Midbrain (tissue), 1 donor: ENCODE measurements at places on chromosomes 2 and 18.

GRCh38 chr18:71942433-71942832 is 601.7 kb downstream of the CBLN2 start:
- no peak for DNase-seq

DNA sequence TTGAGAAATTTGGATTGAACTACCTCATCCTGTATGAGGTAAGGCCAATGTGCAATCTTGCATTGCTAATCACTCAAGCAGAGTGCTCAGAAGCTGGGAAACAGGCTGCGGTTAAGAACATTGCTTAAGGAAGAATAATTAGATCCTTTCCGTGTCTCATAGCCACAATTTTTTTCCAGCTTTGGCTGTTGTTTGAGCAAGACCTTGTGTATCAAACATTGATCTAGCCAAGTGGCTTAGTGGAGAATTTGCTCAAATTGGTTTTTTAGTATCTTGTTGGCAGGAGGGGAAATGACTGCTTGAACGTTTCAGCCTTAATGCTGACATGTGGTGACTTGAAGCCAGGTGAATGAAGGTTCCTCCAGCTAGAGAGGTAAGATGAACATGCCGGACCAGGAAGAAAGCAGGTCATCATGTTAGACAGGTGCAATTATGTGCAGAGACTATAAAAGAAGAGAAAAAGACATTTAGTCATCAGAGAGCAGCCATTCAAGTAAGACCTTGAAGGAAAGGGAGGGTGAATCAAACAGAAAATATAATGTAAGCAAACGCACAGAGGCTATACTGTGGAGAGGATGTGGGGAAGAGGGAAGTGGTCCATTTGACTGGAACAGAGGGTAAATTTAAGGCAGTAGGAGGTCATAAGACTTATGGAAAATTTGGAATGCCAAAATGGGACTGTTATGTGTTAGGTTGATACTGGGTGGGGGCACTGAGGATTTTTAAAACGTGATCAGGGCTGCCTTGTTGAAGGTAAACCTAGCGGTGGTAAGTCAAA is 98.9 kb upstream of the CYP1B1 start:
- DNase-seq: no peak

- DNase-seq: no peak
These were observed 288.3 kb upstream of the NETO1 start for GRCh38 chr18:73156117-73156516.

DNA sequence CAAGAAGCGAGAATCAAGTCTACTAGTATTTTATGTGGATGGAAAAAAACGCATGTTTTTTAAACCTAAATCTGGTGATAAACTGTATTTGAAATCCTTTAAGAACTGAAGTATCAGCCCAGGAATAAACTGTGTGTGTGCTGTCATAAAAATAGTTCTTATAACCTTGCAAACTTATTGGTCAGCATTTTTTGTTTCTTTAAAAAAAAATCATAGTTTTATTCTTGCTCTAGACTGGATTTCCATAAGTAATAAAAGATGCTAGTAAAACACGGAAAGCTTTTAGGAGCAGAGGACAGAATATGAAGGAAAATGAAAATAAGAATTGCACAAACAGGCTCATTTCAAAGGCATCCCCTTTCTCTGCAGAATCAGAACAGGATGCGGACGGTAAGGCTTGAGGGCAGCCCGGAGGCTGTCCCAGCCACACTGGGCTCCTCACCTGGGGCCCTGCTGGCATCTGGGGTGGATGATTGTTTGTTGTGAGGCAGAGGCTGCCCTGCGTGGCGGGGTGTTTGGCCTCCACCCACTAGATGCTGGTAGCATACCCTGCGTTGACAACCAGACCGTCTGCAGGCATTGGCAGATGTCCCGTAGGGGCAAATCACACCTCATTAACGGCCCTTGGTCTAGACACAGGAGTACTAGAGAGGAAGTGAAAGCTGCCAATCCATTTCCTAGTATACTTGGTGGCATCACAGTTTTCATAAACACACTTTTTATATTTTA is 52.5 kb downstream of the MBP start:
- no peak for DNase-seq

- no peak for DNase-seq
These were observed 85.2 kb upstream of the ITGA4 start for GRCh38 chr2:181371782-181372645.

GRCh38 chr2:68828887-68829708 is 42.1 kb downstream of the BMP10 start:
- DNase-seq: peak; percentile 87

DNA sequence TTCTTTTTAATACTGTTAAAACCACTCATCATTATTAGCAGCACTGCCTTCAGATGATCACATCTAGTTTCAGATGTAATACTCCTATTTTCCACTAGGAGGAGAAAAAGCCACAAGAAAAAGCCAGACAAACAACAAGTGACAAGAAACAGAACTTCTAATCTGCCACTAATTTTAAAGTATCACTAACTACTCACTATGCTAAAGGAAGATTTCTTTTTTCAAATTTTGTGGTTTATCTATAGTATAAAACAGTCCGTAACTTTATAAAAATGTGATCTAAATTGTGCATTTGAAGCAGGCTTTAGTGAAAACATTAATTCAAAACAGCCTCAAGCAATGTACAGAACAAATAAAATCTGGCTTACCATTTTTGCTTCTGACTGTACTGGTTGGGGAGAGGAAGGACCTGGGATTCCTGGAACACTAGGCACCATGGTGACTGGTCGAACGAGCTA is 56.8 kb downstream of the ATF2 start:
- peak; percentile 32 for DNase-seq

DNA sequence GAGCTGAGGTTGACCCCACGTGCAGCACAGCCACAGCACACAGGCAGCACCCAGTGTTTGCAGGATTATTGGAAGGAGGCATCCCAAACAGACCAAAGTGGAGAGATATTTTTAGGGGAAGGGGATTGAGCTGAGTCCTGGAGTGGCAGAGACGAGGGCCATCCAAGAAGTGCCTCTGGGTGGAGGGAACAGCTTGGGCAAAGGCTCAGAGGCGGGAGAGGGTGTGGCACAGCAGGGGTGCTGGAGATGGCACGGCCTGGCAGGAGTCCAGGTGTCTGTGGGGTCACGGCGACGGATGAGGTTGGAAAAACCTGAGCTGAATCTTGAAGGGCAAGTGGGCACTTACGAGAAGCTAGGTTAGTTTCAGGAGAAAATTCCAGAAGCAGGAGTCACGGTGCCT is 60.6 kb downstream of the INHBB start:
- DNase-seq: no peak

GRCh38 chr2:160492401-160493226 is 993 bp downstream of the RBMS1 start:
- no peak for DNase-seq

DNA sequence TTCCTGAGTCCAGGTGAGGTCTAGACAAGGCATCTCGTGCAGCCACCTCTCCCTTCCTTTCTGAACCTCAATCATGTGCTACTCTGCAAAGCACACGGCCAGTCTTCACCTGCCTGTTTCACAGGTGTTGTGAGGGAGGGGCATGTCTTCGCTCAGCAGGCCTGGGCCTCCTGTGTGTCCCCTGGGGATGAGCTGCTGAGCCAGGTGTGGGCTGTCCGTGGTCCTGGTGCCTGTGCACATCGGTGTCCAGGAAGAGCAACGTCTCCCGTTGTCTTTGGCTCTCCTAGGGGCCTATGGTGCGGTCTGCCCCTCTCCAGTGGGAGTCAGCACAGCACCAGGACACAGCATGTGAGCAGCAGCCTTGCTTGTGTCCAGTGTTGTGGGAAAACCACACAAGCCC is 16.7 kb downstream of the ARHGEF4 start:
- no peak for DNase-seq

DNA sequence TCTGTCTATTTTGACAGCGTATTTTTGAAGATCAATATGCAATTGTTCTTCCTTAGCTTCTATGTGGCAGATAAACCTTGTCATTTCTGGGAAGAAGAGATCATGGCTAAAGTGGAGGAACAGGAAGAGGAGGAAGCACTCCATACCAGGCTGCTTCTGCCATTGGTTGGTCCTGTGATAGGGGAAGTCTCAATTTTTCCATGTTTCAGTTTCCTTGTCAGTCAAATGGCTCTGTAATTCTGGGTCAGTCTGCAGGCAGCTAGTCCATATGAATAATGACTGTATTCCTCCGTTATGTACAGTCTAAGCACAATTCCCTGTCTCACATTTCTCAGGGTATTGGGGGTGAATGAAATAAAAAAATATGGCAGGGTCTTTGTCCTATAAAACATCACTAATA is 277.6 kb upstream of the CXCR4 start:
- DNase-seq: no peak

DNA sequence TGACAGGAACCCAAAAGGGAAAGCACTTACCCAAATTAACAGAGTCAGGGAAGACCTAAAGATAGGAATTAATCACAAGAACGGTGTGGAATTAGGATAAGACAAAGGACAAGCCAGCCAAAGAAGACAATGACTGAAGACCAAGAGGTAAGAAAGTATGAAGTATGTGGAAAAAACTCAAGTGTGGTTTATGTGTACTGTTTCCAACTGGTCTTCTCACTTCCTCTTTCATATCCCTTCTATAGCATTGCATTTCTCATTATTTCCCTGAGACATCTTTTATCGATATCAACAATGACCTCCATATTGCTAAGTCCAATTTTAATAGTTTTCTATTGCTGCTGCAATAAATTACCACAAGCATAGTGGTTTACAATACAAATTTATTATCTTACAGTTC is 313.5 kb upstream of the SLC39A10 start:
- no peak for DNase-seq

DNA sequence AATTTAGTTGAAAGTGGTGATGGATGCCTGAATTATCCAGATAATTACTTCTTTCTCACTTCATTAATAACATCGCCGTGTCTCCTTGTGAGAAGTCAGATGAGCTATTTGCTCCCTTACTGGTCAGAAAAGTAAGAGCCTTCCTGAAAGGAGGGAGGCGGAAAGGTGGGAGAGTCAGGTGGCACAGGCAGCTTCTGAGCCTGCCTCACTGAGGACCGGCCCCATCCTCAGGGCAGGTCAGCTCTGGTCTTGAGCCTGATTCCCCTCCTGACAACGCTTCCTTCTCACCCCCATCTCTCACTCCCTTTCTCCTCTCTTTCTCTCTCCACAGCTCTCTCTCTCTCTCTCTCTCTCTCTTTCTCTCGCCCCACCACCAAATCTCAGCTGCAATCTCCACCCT is 10.1 kb upstream of the APOB start:
- no peak for DNase-seq

DNA sequence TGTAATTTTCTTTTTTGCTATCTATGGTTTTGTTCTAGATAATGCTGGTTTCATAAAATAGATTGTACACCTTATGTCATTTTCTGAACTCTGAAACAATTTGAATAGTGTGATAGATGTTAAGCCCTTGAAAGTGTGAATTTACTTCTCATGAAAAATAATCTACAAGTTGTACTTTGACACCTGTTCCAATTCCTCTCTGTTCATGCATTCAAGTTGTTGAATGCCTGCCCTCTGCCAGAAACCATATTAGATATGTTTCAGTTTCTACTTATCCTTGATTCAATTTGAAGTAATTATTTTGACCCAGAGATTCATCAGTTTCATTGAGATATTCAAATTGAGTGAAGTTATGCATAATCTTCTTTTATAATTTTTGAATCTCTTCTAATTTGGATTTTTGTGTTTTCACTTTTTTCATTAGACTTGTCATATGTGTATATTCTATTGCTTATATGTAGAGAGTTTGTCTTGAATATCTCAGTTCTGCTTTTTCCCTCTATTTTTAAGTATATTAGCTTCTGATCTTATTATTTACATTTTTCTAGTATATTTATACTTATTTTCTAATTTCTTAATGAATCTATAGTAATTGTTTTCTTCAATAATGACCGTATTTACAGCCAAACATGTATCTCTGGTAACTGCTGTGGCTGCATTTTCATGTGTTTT is 143.3 kb upstream of the TACR1 start:
- no peak for DNase-seq

- DNase-seq: no peak
These were observed 14.0 kb upstream of the PRKCE start for GRCh38 chr2:45637440-45637839.

- DNase-seq: no peak
These were observed 93.9 kb upstream of the LGALSL start for GRCh38 chr2:64359892-64360657.

DNA sequence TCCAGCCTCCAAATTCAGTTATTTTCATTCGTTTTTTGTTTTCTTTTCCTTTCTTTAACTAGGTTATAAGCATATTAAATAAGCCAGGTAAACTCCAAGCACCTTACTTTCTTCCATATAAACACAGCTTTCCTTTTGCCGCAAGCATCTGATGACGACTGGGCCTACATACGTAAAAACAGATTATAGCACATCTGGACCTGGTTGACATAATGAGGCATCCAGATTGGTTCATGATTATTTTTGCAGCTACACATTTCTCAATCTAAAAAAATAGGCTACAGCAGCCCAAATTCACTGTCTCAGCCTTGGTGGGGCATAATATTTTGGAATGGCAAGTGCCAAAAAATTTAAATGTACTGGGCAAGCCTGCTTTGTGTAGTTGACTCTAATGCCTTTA is 7.7 kb downstream of the CYP1B1 start:
- DNase-seq: no peak

DNA sequence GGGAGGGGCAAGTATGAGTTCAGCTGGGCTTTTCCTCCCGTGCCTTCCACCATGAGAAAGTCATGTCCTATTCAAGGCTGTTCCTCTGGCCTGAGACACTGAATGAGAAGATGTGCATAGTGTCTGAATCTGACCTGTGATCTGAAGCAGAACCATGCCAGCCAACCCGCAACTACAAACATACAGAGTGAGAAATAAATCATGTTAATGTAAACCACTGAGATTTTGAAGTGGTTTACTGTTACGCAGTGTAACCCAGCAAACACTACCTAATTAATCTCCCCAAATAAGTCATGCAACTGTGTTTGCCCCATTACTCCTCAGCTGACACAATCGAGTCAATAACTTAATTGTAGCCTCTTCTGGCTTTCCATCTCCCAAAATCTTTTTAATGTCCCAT is 49.2 kb downstream of the METTL4 start:
- DNase-seq: no peak

DNA sequence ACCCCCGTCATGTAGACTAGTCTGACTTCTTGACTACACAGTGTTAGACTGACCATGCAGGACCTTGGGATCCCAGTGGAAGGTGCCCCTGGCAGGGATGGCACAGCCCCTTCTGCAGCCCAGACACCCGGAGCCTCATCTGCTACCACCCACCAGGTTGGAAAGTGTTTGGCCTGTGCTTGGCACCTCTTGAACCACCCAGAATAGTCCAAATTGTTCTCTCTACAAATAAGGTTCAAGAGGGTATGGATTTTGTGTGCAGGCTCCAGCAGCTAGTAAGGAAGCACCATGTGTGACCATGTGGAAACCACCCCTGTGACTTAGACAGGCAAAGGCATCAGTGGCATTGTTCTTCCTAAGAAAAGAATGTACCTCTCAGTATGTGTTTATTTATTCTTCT is 18.4 kb downstream of the L3MBTL4 start:
- no peak for DNase-seq

- DNase-seq: no peak
These were observed 1.6 kb downstream of the TBR1 start for GRCh38 chr2:161417438-161418274.
